ENCODE measurements at places on chromosomes 11 and 22.
A peak's percentile ranks its signal among the peaks of the same experiment; 100 is the strongest.

- DNase-seq = no peak
Observed at GRCh38 chr11:122642472-122642922, 13.0 kb upstream of the UBASH3B start.

DNA sequence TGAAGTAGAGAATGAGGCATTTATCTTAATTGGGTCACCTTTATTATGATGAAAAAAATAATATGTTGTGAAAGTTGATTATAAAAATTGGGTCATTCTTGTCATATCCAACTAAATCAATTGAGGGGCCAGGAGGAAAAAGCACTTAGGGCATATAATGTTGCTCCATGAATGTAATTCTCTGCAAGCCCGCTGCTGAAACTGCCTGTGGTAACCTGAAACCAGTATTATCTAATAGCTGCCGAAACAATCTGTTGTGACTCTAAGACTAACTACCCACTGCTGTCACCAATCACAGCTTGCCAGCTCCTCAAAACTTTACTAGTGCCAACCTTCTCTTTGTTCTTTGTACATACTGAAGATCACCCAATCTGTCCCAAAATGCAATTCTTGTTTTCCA lies 115.8 kb downstream of the ATG16L2 start:
- no peak for DNase-seq

GRCh38 chr22:39241794-39242594 lies 2.8 kb downstream of the PDGFB start:
- no peak for DNase-seq

- no peak for DNase-seq
Observed at GRCh38 chr11:110711776-110712658, at the start of gene ARHGAP20. Gene ARHGAP20, minus strand, starts transcription at chr11:110712437. Its CDS starts 206 bp downstream, at chr11:110712231.

DNA sequence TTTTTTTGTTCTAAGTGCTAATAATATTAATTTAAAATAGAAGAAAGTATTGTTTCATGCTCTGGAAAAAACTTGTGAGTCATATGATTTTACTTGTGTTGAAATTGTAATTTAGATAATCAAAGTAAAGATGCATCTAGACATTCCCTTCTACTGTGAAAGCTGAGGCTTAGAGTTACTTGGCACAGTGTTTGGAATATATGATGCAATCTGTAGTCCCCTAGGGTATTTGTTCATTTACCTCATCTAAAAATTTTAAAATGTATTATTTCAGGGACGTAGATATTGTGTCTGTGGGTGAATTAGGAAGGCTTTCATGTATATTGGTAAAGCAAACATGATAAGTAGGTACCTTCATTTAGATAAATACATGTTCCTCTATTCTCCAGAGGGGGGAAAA lies 793.5 kb upstream of the CNTN5 start:
- no peak for DNase-seq

DNA sequence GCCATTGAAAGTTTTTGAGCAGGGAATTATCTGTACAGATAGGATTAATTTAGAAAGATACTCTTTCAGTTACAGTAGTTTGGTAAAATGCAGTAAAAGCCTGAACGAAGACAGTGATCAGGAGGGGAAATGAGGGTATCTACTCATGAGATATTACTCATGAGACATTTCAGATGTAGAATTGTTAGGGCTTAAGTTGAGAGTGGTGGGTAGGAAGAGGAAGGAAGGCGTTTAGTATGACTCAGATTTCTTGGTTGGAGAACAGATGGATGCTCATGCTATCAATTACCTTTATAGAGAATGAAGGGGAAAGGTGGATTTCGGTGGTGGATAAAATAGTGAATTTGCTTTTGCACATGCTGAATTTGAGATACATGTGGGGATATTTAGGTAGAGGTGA lies 15.8 kb downstream of the CCDC81 start:
- DNase-seq = no peak

- DNase-seq = no peak
Observed at GRCh38 chr11:5691964-5692361, 2.4 kb downstream of the TRIM22 start.

GRCh38 chr11:3126901-3127691 lies 38.0 kb downstream of the OSBPL5 start:
- no peak for DNase-seq

- DNase-seq = no peak
Observed at GRCh38 chr11:89502301-89502700, 11.1 kb upstream of the NOX4 start.

DNA sequence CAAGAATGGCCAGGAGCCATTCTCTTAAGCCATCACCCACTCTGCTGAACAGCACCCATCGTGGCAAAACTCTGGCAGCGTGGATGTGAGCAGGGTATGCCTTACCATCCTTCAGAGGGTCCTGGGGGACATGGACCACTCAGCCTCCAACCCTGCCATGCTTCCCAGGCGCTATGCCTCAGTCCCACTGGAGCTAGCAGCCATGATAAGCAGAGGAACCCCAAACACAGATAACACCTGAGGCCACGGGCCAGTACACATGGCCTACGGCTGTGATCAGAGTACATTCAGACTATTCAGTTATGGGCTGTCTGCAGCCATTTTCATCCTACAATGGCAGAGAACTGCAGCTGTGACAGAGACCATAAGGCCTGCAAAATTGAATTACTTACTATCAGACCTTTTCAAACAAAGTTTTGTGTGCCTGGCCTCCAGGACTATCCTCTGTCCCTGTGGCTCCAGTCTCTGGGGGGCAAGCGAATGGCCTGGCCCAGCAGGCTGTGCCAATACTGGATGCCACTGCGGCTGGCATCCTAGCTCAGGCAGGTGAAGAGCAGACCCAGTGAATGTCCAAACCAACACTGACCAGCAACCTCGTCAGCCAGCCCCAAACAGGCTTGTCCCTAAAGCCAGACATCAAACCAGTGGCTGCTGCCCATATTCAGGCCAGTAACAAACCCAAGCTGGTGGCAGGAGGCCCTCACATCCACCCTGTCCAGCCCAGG lies 6.9 kb downstream of the ARVCF start:
- DNase-seq = no peak

- DNase-seq = no peak
Observed at GRCh38 chr22:17964643-17965042, 59.7 kb downstream of the MICAL3 start.

DNA sequence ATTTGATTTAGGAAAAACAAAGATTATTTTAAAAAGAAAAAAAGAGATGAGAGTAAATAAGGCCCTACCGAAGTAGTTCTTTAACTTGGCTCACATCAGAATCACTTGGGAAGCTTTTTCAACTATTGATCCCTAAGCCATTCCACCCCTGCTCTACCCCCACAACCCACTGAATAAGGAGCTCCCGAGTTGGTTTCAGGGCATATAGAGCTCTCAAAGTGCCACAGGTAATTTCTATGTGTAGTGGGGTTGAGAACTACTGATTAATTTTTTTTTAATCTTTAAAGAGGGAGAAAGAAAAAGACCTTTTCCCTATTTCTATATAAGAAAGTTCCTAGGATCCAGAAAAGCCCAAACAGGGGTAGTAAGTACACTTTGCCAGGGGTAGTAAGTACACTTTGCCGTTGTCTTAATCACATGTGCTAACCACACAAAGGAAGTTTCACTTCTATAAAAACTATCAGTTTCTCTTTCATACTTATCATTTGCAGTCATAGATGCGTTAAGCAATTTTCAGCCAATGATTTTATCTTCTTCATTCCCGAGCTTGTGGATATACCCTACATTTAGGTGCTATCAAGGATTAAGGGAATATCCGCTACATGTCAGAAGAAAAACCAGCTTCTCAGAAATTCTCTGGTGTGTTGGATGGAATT lies 108.4 kb upstream of the ZC3H12C start:
- DNase-seq = no peak

- peak; percentile 70 for DNase-seq
Observed at GRCh38 chr22:30253205-30253852, 6.8 kb upstream of the LIF start.

DNA sequence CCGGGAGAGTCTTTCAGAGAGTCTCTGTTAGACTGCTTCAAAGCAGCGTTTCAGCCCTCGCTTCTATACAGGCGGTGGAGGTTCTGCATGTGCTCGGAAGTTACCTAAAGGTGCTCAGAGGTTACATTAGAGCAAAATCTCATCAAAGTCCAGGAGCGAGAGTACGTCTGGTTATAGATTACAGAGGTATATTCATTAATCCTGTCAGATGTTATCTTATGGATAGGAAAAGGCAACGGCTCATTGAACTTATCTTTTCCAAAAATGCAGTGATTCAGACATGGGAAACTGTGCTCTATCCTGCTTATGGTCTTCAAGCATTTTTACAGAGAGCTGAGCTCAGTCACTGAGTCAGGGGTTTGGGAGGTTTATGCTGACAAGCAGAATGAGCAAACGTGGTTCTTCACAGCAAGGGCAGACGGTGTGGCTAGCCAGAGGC lies 9.1 kb upstream of the ZBED5 start:
- DNase-seq = no peak

GRCh38 chr22:40679249-40679963 lies at the start of gene MCHR1:
Gene MCHR1, plus strand, starts transcription at chr22:40679484. Its CDS starts 169 bp downstream, at chr22:40679653.
- DNase-seq = no peak

DNA sequence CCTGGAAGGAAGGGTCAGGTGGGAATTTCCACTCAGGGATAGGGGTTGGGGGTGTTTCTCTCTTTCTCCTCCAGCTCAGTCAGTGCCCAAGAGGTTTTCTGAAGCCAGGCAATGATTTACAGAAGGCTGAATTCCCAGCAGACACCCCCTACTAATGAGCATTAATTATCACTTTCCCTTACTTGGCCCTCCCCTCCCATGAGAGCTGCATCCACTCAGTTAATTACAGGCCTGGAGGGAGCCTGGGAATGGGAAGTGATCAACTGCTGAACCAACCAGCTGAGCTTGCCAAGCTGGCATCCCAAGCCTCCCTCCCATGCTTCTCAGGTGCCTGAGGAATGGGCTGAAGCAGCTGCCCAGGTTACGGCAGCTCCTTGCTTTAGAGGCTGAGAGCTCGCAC lies 992 bp downstream of the LGALS12 start:
- no peak for DNase-seq

Measured in amygdala (tissue), 56 donors.